ENCODE measurements at places on chromosomes 3 and 15. TPM values are rescaled to one million over a fixed set of nuclear protein-coding genes. Genes with fewer than 3 reads are reported as not detected.

- no peak for DNase-seq
Observed at GRCh38 chr15:71364117-71364584, 248.9 kb downstream of the THSD4 start.

Gene SCN11A
- total RNA-seq: 0.08 TPM

Gene CCDC39
- total RNA-seq: not detected

Gene C15orf61
- total RNA-seq: 7.0 TPM

- DNase-seq: no peak
Observed at GRCh38 chr15:62816342-62817069, 226.0 kb upstream of the TPM1 start.

GRCh38 chr3:152839511-152839910 lies 4.6 kb downstream of the P2RY1 start:
- no peak for DNase-seq

DNA sequence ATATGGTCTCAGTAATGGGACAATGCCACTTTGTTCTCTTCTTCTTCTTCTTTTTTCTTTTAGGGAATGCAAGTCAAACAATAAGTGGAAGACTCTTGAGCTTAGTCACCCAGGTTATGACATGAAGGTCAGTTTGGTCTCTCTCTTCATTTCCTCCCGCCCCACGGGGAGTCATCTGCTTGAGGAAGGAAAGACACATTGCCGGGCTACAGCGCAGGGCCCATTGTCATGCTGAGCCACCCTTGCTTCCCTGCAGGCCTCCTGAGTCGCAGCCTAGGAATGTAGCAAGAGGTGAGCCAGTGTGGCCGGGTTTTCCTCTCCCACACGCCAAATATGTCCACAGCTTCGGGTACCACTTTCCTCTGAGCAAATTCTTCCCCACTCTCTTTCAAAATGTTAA lies 47.6 kb downstream of the RAP2B start:
- no peak for DNase-seq

GRCh38 chr15:57500979-57501576 lies 90.6 kb upstream of the MYZAP start:
- no peak for DNase-seq

Gene GOLGA6L4
- total RNA-seq: 0.15 TPM

DNA sequence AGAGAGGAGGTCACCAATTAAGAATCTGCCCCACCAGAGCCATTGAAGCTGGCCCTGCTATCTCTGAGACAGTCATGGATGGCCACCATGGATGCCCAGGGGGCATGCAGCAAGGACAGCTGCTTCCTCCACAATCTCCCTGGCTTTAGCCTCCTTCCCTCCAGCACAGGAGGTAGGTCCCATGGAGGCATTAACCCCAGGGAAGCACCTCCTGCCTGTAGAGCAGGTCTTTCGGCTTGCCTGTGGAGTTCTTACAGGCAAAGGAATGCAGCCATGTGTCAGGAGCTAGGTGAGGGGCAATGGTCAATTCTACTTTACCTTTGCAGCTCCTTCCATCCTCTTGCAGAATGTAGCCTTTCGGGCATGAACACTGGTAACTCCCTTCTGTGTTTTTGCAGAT lies 93.8 kb downstream of the DUT start:
- no peak for DNase-seq

Gene MCTP2
- 5.6 TPM for total RNA-seq

- DNase-seq: no peak
Observed at GRCh38 chr15:94001255-94001801, 230.0 kb upstream of the MCTP2 start.

Gene HIGD2B
- not detected for total RNA-seq

DNA sequence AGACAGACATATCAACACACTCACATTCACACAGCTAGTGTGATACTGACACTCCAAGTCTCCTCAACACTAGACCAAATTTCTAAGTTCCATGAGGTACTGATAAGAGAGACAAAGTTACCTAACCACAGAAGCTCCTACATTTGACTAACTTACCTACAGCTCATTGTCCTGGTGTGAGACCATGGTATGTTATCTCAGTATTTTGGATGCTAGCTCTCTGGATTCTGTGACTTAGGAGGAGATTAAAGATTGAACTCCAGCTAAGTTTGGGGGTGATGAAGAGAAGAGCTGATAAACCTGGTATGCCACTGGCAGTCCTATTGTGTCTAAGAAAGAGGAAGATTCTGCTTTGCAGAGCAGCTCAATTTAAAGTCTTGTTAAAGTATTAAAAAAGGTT lies 144.0 kb upstream of the MYRIP start:
- no peak for DNase-seq

DNA sequence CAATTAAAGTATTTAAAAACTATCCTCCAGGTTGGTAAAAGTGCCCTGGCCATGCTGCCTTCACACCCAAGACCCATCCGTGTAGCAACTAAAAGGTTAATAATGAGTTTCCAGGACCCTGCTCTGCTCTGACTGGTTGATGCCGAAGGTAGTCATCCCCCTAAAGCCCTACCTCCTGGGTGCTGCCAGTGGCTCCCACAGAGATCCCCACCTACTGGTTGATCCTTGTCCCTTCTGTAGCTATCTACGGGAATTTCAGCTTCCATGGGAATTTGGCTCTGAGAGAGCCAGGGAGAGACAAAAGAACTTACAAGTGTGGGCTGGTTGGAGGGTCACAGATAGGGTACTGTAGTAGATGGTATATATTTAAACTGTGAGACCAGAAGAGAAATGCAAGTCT lies 110.6 kb upstream of the NANOGP8 start:
- DNase-seq: no peak

GRCh38 chr15:85318732-85319076 lies 61.7 kb upstream of the AKAP13 start:
- no peak for DNase-seq

- DNase-seq: no peak
Observed at GRCh38 chr3:122572940-122573412, 4.5 kb upstream of the PARP15 start.

GRCh38 chr15:53296603-53297002 lies 462.9 kb downstream of the WDR72 start:
- no peak for DNase-seq

DNA sequence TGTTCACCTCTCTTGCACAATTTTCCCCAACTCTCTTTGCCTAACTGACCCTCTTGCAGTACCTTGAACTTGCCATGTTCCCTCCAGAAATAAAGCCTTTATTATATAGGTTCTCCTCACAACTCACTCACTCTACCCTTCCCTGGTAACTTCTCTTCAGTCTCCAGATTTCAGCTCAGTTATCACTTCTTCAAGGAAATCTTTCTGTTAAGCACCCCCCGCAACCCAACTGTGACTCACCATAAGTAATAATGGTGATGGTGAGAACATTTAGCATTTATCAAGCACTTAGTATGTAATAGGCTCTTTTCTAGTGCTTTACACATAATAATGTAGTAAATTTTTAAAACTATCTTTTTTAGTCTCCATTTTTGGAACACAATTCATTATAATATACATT lies 8.1 kb upstream of the OR5K1 start:
- no peak for DNase-seq

DNA sequence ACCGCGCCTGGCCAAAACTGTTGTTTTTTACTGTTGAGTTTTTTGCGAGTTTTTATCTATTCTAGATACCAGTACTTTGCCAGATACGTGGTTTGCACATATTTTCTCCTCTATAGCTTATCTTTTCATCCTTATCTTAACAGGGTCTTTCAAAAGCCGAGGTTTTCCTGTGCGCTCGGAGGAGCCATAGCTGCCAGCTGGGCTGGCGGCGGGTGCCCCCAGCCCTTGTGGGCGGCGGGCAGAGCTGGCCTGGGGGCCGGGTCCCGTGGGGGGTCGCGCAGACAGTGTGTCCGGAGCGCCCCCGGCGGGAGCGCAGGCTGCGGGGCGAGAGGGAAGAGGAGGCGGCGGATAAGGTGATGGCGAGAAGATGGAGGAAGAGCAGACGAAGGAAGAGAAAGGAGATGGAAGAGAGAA lies 11.1 kb upstream of the EIF4A2 start:
- DNase-seq: no peak

DNA sequence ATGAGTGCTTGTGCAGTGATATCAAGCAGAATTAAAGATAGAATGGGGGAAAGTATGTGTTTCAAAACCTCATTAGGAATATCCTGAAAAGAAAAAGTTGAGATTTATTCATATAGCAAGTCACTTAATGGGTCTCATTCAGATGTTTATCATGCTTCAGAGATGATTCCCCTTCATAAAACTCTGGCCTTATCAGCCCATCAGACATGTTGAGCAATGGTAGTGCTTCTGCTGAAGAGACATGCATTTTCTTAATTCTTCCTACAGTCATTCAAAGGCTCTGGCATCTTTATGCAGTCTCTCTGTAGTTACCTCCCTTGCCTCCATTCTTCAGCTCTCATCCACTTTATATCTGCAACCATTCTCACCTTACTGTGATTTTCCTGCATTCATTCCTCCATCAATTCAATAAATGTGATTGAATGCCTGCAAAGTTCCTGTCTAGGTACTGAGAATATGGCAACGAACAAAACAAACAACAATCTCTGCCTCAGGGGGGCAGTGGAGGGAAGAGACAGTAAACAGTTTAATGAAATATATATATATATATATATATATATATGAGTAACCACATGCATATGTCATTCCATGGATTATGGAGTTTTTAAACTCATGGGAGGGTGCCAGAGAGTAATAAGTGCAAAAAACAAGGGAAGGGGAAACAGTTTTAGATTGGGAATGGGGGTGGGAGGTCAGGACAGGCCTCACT lies 138.5 kb downstream of the NECTIN3 start:
- no peak for DNase-seq

Gene SPTBN5
- 0.63 TPM for total RNA-seq

DNA sequence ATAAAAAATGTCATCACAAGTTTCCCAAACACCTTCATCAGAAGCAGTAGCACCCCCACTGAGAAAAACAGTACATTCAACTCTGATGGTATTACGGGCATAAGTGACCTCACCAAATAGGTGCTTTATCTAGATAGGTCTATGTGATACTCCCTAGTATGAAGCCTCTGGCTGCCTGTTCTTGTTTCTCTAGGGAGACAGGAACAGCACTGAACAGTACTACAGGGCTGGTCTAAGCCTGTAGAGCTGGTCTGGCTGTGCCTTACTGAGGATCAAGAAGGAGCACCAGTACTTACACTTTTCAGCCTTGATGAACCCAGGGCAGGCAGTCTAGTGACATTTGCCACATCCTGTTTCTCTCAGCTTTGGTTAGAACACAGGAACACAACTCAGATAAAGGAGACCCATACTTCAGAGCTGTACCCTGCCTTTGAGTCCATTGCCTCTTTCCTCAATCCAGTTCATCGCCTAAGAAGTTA lies 35.9 kb downstream of the OXNAD1 start:
- no peak for DNase-seq

Gene CD86
- 1.9 TPM for total RNA-seq

DNA sequence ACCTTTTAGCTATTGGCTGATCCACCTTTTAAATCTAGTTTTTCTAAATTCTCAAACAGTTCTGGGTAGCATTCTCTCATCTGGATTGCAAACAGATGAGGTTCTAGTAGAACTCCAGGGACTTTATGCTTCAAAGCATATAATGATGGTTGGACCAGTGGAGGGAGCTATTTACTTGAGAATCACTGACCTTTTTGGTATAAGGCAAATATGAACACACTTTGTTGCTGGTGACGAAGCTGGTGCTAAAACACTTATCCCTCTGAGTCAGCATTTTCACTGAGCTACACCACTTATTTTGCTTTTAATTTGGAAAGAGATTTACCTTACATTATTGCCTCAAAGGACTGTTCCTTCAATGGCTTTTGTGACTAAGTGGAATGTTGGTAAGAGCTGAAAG lies 58.6 kb upstream of the SLITRK3 start:
- DNase-seq: no peak

GRCh38 chr3:135499426-135499825 lies 466.1 kb upstream of the PPP2R3A start:
- no peak for DNase-seq

DNA sequence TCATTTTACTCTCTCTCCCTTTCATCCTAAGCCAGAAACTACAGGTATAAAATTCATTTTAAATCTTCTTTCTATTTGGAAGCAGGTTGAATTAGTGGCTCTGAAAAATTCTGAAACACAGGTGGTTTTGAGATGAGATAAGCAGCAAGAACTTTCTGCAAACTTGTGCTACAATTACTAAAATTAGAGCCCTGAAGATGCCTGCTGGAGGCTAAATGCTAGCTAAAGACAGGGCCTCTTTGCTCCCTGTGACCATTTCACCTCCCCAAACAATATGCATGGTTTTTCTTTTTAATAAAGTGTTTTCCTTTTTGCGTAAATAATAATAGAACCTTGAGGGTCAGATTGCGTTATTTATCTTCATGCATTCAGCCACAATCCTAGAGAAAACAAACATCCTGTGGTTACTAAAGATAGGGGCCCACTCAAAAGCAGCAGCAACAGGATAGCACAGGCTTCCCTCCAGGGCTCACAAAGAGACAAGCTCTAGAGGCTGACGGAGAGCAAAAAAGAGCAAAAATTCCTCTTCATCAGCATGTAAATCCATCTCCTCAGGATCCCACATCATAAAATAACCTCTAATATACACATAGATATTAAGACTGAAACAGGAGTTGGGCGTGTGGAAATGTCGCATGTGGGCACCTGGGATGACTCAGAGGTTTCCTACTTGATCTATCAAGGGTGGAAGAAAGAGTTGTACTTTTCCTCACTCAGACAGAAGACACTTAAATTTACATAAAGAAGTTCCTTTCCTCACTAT lies 26.5 kb upstream of the CP start:
- no peak for DNase-seq

Gene NR2F2
- 26.7 TPM for total RNA-seq

DNA sequence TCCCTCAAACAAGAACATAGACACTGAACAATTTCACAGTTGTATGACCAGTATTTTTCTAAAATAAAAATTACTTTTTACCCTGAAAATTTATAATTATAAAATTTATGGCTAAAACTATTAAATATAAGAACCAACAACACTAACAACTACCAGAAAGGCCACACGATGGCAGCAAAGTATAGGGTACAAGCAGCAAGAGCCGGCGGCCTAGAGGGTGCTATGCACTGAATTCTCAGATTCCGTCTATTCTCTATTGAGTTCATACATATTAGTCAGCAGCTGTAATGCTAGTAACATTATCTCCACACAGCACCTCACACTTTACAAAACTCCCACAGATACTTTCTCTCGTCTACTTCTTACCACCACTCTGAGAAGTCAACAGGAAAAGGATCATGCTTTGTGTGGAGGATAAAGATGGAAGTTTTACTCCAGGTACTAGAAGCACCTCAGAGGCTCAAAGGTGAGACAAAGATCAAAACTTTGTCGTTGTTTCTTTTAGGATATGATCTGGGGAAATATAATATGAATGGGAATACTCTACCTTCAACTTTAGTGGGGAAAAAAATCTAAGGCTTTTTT lies 160.5 kb downstream of the FGF12 start:
- DNase-seq: peak; percentile 81

DNA sequence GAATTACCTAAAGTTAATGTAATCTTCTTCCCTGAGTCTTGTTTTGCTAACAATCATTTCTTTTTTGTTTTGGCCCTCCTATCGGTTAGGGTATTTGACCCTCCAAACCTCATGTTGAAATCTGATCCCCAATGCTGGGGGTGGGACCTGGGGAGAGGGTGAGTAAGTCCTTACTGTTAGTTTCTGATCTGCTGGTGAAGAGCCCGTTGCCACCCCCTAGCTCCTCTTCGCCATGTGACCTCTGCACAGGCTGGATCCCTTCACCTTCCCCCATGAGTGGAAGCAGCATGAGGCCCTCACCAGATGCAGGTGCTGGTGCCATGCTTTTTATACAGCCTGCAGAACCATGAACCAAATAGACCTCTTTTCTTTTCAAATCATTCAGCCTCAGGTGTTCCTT lies 62.8 kb upstream of the ADCY5 start:
- no peak for DNase-seq

Gene SLCO2A1
- total RNA-seq: 36.4 TPM
